ENCODE measurements at places on chromosomes 4 and X.
A peak's percentile ranks its signal among the peaks of the same experiment; 100 is the strongest.

GRCh38 chr4:101987623-101988243, 197.2 kb downstream of the BANK1 start:
- no peak for DNase-seq

DNA sequence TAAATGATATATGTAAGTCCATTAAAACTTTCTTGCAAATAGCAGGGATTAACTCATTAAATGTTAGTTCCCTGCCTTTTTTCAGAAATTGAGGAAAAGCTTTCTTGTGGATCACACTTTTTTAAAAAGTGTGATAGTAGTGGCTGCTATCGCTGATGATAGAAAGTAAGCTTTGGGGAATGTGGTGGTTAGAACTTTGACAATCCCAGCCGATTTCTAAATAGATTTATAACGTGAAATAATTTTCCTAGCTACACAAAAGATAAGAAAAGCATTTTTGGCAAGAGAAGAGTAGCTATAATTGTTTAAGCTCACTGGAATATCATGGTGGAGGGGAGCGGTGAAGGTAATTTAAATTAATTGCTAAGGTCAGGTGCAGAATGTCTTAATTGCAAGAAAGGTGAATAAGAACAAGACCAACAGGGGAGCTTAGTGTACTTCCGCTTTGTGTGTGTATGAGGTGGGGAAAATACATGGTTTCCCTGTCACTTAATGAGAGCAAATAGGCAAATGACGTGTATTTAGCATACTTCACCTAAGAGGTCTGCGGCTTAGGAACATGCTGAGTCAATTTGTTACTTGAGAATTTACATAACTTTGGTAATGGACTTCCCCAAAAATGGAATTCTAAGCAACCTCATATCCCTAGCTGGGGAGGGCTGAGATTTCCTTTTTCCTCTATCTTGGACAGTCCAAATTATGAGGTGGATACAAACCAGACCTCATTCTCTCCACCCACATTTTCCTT, 11.7 kb upstream of the IL21 start:
- no peak for DNase-seq

- DNase-seq: no peak
Observed at GRCh38 chr4:2093265-2093664, 34.1 kb downstream of the NAT8L start.

- no peak for DNase-seq
Observed at GRCh38 chrX:130895299-130895698, 7.7 kb downstream of the ENOX2 start.

GRCh38 chrX:39679497-39680157, 418.1 kb downstream of the BCOR start:
- DNase-seq: no peak

DNA sequence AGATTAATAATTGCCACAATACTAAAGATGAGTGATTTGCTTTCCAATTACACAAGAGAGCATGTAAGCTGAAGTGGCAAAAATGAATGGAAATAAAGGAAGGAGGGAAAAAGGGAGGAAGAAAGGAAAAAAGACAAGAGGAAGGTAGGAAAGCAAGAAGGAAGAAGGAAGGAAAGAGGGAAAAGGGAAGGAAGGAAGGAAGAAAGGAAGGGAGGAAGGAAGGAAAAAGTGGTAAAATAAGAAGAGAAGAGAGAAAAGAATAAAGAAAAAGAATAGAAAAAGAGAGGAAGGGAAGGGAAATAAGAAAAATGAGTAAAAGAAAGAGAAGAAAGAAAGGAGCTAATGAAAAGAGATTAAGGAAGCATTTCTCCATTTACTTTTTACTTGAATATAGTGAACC, 4.6 kb downstream of the NDST4 start:
- no peak for DNase-seq

GRCh38 chrX:76427560-76428242, at the start of gene MAGEE1:
TSS of gene MAGEE1 (plus strand) at chrX:76427710. CDS start at chrX:76427931, 221 bp downstream.
- DNase-seq: peak; percentile 56

DNA sequence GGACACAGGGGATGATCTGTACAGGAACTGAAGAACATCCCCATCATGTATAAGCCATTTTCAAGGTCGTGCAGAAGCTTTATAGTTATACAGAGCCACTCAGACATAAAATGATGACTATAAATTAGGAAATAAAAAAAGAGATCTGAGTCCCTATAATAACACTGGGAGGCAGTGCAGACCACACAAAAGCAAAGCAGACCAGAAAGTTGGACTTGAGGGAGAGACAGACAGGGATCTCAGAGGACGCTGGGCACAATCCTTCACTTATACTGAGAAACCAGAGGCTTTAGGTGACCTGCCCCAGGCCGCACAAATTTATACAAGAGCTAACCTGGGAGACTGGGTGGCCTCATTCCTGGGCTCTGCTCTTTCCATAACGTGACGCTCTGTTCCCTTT, 70.5 kb downstream of the HADH start:
- DNase-seq: no peak

DNA sequence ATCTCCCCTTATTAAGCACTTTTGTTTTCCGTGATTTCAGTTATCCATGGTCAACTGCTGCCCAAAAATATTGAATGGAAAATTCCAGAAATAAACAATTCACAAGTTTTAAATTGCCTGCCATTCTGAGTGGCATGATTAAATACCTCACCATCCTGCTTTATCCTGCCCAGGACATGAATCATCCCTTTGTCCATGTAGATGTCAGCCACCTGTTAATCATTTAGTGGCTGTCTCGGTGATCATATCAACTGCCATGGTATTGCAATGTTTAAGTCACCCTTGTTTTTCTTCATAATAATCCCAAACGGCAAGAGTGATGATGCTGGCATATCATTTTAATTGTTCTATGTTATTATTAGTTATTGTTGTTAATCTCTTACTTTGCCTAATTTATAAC, 79.8 kb upstream of the LHFPL1 start:
- no peak for DNase-seq

GRCh38 chr4:18813771-18814170, 792.2 kb upstream of the LCORL start:
- no peak for DNase-seq

GRCh38 chr4:100208459-100208858, 18.2 kb upstream of the DDIT4L start:
- DNase-seq: no peak

DNA sequence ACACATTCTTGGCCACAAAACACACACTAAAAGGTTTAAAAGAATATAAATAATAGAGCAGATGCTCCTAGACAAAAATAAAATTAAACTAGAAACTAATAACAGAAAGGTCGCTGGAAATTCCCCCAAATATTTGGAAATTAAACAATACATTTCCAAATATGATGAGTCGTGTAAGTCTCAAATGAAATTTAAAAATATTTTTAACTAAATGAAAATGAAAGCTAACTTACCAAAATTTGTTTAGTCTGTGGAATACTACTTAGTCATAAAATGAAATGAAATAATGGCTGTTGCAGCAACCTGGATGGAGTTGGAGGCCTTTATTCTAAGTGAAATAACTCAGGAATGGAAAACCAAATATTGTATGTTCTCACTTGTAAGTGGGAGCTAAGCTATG, 20.6 kb upstream of the GUCY1A1 start:
- no peak for DNase-seq

DNA sequence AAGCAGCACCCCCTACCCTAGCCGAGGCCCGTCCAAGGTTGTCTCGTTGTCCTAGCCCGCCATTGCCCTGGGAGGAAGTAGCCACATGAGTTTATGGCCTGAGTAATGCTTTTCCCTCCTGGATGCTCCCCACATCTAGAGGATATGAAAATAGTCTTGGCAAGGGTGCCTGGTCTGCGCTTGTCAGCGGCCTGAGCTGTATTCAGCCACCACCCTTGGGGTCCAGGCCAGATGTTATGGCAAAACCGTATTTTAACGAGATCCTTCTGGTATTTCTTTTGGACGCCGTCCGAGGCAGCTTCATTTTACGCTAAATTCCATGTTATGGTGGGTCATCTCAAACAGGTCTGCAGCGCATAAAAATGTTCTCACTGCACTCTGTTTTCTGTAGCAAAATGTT, 89.3 kb downstream of the GPR143 start:
- DNase-seq: no peak
